ENCODE measurements at places on chromosomes 3 and 15.

DNA sequence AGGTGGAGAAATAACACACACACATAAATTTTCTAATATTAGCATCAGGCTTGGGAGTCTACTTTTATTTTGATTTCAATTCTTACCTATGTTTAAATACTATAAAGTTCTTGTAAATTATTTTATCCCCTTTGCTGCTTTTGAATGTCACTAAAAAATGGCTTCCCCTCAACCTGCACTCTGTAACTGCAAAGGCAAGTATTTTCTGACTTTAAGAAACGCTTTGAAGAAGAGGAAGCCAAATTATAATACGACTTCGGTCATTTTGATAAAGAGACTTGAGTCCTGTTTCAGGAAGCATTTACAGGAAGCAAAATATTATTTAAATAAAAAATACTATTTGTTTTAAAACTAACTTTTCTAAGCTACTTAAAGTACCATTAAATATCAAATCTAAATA is 627.7 kb upstream of the AGTR1 start:
- no peak for DNase-seq

DNA sequence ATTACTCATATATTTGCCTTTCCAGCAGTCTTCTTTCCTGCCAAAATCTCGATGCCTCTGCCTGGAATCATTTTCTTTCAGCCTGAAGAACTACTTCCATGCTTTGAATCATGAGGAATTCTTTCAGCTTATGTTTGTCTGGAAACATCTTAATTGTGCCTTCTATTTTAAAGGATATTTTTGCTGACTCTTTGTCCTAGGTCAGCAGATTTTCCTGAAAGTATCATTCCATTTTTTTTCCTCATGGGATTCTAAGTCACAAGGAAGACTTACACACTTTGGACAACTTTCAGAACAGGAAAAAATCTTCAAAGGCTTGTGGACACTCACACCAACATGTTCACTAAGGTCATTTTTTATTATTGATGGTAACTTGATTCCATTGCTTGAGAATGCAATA is 10.1 kb downstream of the PRR23E start:
- no peak for DNase-seq

- no peak for DNase-seq
These were observed 17.9 kb upstream of the CRABP1 start for GRCh38 chr15:78322243-78322642.

- no peak for DNase-seq
These were observed 17.8 kb upstream of the GADL1 start for GRCh38 chr3:30912301-30912700.

GRCh38 chr3:128426128-128426921 is 40.4 kb downstream of the DNAJB8 start:
- DNase-seq = peak; percentile 32

DNA sequence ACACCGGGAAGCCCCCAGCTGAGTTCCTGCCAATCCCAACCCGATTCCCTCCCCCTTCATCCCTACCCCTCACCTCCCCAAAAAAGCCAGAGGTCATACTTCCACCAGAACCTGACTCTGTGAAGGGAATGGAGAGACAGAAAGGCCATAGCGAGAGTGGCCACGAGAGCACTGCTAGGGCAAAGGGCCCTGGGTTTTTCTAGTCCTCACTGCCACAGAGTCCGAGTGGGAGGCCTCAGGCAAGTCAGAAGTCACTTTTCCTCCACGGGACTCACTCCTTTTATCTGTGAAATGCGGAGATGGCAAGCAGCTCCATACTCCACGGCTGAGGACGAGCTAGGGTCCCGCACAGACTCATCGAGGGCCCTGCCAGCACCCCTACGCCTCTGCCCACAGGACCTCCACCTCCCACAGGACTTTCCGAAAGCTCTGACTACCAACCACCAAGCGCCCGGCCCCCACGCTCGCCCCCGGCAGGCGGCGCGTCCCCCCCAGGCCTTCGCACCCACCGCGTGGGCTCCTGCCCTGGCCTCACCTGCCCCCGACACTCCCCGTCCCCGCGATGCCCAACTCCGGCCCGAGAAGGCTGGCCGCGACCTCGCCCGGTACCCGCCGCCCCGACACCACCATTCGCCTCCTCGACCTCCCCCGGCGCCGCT is 792 bp downstream of the ATP13A3 start:
- DNase-seq = peak; percentile 46

DNA sequence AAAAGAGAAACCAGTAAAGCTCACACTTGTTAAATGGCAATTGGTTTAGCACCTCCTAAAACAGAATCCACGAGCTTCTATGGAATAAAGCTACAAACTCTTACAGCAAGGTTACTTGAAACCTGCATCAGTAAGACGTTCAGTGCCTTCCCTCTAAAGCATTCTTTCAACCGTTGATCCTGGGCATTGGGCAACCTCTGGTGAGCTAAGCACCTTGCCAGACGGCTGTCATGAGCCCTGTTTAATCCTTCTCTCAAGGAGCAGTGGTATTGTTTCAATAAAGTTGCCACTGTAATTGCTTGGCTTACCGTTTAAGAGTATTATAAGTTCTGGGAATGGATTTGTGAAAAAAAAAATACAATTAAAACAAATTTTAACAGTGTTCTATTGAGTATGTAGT is 75.0 kb downstream of the COL8A1 start:
- DNase-seq = no peak
